ENCODE measurements at places on chromosomes 4 and X.

GRCh38 chr4:153267890-153268289 lies 63.6 kb downstream of the TRIM2 start:
- DNase-seq: no peak

- peak; percentile 17 for DNase-seq
Observed at GRCh38 chrX:15143050-15143824, 126.6 kb downstream of the ASB9 start.

DNA sequence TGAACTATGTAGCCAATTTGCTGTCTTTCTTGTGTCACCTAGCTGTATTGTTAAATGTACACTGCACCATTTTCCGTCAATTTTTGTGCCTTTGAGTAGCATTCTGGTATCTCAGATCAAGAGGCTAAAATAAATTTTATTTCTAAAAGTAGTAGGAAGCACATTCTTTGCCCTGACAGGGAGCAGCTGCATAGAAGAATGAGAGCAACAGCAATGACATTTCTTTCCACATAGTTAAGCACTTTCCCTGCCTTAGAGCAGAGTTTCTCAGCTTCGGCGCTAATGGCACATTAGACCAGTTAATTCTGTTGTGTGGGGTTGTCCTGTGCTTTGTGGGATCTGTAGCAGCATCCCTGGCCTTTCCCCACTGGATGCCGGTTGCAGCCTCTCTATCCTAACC lies 173.9 kb downstream of the CHIC2 start:
- DNase-seq: no peak

DNA sequence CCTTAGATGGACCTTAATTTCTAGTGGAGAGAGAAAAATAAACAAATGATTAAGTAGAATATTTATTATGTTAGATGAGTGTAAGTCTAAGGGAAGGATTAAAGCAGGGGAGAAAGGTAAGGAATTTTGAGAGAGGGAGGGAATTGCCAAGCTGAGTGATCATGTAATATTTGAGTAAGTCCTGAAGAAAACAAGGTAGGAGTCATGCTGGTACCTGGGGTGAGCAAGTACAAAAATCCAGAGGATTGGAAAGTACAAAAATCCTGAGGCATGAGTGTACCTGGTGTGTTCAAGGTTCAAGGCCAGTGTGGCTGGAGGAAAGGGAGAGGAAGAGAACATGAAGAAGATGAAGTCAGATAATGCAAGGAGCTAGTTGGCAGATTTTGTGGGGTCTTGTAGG lies 87.2 kb upstream of the MYOZ2 start:
- no peak for DNase-seq

DNA sequence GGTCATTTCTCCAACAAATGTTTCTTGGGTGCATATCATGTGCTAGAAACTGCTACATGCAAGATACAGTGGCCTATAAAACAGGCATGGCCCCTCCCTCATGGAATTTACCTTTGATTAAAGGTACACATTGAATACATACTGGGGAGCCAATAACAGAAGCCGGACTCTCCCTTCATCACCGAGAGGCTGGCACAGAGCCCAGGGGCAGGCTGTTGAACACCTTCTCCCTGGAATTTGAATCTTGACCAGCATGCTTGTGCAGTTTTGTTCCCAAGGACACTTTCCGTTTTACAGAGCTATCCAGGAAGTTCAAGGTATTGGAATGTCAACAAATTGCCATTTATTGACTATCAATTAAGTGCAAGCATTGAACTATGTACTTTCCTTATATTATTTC lies 33.2 kb downstream of the PPARGC1A start:
- DNase-seq: no peak

- no peak for DNase-seq
Observed at GRCh38 chr4:3705236-3705987, 60.8 kb upstream of the ADRA2C start.

GRCh38 chrX:35622040-35622439 lies 176.1 kb upstream of the MAGEB16 start:
- no peak for DNase-seq

- DNase-seq: no peak
Observed at GRCh38 chr4:38169524-38169923, 209.3 kb downstream of the PTTG2 start.

- DNase-seq: no peak
Observed at GRCh38 chrX:77788050-77788449, 2.0 kb upstream of the ATRX start.

DNA sequence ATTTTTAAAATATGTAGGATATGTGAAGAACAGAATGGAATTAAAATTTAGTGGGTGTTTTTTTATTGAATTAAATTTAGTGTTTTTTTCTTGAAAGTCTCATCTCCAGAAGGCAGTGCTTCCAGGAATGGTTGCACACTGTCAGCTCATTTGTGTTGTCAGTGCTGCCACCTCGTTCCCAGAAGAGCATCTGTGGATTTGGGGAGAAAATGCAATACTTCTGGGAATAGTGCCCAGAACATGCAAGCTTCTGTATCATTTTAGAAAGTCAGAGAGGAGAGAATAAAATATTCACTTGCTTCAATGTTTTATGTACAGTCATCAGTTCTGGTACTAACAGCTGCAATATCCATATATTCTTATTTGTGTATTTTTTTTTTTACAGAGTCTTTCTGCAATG lies 608.8 kb downstream of the PCDH7 start:
- DNase-seq: no peak

- no peak for DNase-seq
Observed at GRCh38 chr4:164959896-164960295, 17.6 kb downstream of the TRIM61 start.

DNA sequence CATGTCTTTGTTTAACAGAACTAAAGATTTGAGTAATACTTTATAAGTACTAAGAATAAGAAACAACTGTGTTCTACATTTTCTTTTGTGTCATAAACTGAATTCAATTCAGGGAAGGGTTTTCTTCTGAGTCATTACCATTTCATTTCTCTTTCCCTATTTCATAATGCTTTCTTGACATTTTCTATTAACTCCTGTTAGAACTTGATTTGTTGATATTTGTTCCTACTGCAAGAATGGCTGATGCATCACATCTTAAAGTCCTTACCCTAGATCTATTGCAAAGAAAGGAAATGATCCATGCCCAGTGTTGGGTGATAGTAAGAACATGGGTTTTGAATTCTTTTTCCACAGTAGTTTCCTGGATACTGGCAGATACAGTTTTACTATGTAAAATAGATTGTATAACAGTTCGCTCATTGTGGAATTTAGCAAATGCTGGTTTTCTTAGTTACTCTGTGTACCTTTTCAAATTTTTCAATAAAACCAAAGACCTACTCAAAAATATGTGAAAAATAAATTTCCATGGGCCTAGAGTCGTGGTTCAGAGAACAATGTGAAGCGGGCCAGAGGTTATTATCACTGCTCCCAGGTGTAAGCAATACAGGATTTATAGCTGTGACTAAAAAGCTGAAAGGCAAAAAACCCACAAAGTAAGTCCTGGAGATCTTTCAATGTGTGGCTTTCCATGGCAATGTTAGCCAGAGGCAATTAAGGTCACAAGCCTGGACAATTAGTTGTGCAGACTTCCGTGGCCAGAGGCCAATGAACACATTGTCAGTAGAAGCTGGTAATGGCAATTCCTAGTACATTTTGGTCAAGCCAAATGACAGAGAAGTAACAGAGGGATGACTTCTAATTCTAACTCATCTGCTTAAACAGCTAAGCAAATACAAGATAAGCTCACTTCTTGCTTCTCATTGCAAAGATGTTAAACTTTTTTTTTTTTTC lies 127.3 kb upstream of the FAT4 start:
- no peak for DNase-seq

DNA sequence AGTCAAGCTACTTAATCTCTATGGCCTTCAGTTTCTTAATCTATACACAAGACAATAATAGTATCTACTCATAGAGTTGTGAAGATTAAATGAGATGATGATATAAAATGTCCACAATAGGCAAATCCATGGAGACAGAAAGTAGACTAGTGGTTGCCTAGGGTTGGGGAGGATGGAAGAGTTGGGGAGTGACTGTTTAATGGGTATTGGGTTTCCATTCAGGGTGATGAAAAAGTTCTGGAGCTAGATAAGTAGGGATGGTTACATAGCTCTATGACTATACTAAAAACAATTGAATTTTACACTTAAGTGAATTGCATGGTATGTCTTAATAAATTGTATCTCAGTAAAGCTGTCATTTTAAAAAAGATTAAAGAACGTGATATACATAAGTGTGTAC lies 35.7 kb downstream of the BCORL1 start:
- DNase-seq: no peak

DNA sequence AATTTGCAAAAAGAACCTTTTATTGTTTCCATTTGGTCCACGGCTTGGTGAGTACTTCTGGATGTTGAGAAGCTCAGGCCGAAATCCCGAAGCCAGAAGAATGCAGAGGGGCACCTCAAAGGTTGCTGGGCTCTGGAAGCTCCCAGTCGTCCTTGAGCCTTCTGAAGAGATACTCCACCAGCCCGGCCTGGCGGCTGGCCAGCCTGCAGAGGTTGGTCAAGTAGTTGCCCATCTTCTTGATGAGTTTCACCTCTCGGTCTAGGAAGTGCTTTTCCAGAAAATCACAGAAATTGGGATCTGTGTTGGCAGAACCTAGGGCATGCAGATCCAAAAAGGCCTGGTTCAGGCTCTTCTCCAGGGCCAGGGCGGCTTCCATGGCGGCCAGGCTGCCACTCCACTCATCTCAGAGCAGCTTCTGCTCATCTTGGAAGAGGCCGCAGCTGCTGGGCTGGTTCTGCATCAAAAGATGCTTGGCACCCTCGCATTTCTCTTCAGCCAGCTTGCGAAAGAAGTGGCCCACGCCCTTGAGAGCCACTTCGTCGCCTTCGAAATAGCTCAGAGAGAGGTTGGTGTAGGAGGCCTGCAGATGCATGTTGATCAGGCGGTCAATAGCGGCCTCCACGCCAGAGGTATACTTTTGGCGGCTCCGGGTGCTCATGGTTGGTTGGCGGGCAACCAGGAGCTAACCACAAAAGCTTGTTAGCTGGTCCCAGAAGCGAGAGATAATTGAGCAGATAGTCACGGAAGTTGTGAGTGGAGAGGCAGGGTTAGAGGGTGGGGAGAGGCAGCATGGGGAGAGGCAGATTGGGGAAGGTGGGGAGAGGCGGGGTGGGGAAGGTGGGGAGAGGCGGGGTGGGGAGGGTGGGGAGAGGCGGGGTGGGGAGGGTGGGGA lies 76.5 kb upstream of the TSPAN7 start:
- no peak for DNase-seq

DNA sequence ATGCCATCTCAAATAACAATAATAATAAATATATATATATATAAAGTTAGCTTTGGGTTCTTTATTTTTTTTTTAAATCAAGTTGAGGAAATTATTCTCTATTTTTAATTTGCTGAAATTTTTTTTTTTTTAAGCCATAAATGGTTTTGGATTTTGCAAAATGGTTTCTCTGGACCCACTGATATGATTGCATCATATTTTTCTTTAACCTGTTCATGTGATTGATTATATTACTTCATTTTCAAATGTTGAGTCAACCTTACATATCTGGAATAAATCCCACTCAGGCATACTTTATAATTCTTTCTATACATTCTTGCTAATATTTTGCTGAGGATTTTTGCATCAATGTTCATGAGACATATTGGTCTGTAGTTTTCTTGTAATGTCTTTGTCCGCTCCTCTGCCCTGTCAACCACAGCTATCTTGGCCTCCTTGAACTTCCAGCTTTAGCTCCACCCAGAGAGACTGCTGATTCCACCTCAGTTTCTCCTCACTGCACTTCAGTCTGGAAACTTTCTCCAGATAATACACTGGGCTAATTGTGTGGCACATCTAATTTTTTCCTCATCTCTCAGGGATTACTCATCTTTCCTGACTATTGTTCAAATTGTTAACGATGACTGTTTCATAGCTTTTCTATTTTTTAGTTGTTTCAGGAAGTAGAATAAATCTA lies 160.9 kb upstream of the GIMD1 start:
- DNase-seq: no peak

DNA sequence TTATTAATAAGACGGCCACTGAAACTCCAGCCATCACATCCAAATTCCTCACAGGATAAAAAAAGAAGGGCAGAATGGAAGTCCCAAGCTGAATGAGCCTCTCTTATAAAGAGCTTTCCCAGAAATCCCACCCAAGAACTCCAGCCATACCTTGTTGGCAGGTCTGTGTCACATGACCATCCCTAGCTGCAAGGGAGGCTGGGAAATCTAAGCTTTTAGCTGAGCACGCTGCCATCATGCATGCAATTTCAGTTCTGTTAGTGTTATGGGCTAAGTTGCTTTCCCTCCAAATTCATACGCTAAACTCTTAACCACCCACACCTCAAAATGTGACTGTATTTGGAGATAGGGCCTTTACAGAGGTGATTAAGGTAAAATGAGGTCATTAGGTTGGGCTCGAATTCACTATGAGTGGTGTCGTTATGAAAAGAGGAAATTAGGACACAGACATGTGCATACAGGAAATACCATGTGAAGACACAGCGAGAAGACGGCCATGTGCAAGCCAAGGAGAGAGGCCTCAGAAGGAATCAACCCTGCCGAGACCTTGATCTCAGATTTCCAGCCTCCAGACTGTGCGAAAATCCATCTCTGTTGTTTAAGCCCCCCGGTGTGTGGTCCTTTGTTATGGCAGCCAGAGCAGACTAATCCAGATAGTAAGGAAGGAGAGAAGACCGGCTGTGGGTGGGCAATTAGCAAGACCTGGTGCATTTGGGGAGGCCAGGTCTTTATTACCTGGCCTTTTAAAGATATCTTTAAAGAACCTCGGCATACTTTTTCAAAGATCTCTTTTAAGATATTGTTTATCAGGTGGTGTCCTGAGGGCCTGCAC lies 317.6 kb downstream of the BCOR start:
- no peak for DNase-seq

- no peak for DNase-seq
Observed at GRCh38 chr4:51853027-51853682, 10.2 kb downstream of the DCUN1D4 start.

GRCh38 chr4:107559653-107560052 lies 160.4 kb downstream of the PAPSS1 start:
- DNase-seq: no peak

GRCh38 chrX:49273181-49273727 lies 3.7 kb downstream of the PPP1R3F start:
- DNase-seq: no peak

DNA sequence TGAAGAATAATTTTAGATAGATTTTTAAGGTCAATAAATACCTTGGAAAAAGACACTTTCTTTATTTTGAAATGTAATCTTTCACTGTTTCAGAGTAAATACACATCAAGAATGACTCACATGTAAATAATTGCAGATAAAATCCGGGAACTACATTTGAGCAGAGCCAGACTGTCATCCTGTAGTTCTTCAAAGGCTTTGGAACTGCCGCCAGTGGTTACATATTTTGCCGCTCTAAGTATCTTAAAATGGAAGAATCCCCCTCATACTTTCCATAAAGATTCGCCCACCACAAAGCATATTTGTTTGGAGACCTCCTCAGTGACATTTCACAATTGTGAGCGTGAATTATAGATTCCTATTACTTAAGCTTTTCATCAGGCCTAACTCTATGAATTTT lies 607.8 kb upstream of the ZFP42 start:
- DNase-seq: no peak

GRCh38 chrX:47751670-47752069 lies 85.0 kb upstream of the ZNF81 start:
- no peak for DNase-seq

DNA sequence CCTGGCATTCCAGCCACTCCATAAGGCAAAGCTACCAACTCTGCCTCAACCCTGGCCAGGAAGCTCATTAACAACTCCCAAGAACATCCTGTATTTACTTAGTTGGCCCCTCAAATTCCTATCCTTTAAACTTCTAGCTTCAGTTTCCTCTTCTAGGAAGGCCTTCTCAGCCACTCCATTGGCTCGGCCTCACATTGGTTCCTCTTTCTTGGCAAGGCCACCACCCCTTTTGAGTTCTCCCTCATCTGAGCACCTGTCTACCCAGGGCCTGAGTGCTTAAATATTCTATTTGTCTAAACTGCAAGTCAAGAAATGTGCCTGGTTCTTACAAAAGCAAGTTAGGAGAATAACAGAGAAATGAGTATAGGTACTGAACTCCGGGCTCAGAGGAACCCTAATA lies 10.0 kb downstream of the SMC1A start:
- DNase-seq: no peak

Data from NCI-H1417 treated with DMSO at 0.1 percent for 48 hours (cell line).